Hepatic stellate cell (primary cell): ENCODE measurements at places on chromosomes 2 and 18.
A peak's percentile ranks its signal among the peaks of the same experiment; 100 is the strongest.

- no peak for DNase-seq
These were observed 121.2 kb upstream of the CTDP1 start for GRCh38 chr18:79558196-79558932.

- DNase-seq, result no peak
These were observed 378.7 kb downstream of the METTL4 start for GRCh38 chr18:2192562-2192961.

- DNase-seq, result no peak
These were observed 83.3 kb downstream of the RTP5 start for GRCh38 chr2:241952816-241953215.

GRCh38 chr2:69693775-69694450 is 48.0 kb upstream of the ANXA4 start:
- no peak for DNase-seq

DNA sequence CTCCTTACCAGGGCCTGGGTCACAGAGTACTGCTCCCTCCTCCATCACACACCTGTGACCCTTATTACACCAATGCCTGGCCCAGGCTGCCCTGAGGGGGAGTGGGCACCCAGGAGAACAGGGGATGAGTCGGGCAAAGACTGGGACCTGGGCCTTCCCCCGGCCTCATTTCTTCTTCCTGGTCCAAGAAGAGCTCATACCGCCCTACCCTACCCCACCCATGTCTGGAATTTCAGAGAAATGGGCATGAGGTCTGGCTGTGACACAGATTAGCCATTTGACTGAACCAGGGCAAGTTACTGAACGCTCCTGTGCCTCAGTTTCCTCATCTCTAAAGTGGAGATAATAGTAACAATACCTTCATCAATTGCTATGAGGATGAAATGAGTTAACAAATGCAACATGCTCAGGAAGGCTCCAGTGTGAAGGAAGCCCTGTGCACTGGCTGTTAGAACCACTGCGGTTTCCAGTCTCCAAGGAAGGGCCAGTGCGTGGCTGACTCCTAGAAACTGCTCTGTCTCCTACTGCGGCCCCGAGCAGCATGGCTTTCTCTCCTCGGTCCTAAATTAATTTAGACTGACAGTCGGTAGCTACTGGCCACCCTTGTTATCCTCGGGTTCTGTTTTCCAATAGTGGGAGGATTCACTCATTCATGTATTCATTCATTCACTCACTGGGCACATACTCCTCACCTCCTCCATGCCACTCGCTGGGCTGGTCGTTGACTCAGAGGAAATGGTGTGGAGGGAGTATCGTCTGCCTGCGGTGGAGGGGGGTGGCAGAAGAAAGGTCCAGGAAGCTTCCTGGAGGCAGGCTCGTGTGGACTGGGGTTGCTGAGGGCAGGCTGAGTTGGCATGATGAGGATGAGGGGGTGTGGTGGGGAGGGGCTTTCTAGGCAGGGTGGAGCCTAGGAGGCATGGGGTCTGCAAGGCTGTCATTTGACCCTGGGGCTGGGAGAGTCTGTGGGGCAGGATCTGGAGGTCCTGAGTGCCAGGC is 175.6 kb downstream of the GLI2 start:
- DNase-seq, result no peak

- DNase-seq, result no peak
These were observed 58.6 kb downstream of the GALNT14 start for GRCh38 chr2:31079665-31080064.

- no peak for DNase-seq
These were observed 110.6 kb upstream of the DLX2 start for GRCh38 chr2:172213116-172213860.

DNA sequence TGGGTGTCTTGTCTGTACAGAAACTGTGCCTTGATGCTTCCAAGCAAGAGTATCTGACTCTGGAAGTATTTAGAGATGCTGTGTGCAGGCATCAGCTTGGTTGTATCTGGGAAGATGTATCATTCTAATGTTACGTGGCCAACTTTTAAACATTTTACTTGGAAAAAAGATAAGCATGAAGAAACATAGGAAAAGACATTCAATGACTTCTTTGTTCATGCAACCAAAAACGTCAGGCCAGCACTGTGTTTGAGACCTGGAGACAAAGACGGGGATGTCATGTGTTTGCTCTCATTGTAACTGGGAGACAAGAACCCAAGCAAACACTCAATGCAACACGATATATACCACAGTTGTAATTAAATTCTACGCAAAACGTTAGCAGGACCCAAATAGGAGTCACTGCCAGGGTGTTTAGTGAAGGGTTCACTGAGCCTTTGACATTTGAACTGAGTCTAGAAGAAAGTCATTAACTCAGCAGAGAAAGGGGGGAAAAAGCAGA is 8.9 kb upstream of the SESTD1 start:
- no peak for DNase-seq

- DNase-seq, result no peak
These were observed 28.2 kb upstream of the NARS1 start for GRCh38 chr18:57649556-57650500.

DNA sequence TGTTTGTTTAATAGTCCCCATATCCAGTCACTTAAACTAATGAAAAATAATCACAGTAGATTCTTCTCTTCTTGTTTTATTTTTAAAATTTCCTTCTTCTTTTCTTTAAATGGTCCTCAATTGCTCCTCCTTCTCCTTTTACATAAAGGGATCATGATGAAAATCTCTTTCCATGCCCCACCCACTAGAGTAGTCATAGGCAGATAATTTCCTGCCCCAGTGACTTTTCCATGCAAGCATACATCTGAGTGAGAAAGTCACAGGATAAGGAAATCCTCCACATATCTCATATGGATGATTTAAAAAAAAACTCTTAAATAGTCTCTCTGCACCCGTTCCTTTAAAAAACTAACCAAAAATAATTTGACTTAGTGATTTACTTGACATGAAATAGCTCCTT is 552.3 kb upstream of the SETBP1 start:
- peak; percentile 12 for DNase-seq

GRCh38 chr2:210553373-210553772 is 3.0 kb upstream of the CPS1 start:
- DNase-seq, result peak; percentile 26
